ENCODE measurements at places on chromosomes 2 and 18. TPM values are rescaled to one million over a fixed set of nuclear protein-coding genes. Genes with fewer than 3 reads are reported as not detected.

GRCh38 chr2:215723631-215724011 is 287.8 kb upstream of the FN1 start:
- H3K4me1 ChIP-seq, result no peaks in the 10 kb centered on the region
- no peak overlapping the region for H3K4me3 ChIP-seq
- no peak overlapping the region for H3K27ac ChIP-seq
- no peaks in the 10 kb centered on the region for H3K36me3 ChIP-seq
- no peaks in the 10 kb centered on the region for H3K27me3 ChIP-seq

HOXD4 gene
- total RNA-seq, result 9.8 TPM

- no peak overlapping the region for H3K4me3 ChIP-seq
- H3K27me3 ChIP-seq, result no peaks in the 10 kb centered on the region
- no peaks in the 10 kb centered on the region for H3K36me3 ChIP-seq
- DNase-seq, result no peak
- H3K27ac ChIP-seq, result no peak overlapping the region
Observed at GRCh38 chr2:15348045-15348444, 213.1 kb downstream of the NBAS start.

PDE1A gene
- 23.2 TPM for total RNA-seq

DNA sequence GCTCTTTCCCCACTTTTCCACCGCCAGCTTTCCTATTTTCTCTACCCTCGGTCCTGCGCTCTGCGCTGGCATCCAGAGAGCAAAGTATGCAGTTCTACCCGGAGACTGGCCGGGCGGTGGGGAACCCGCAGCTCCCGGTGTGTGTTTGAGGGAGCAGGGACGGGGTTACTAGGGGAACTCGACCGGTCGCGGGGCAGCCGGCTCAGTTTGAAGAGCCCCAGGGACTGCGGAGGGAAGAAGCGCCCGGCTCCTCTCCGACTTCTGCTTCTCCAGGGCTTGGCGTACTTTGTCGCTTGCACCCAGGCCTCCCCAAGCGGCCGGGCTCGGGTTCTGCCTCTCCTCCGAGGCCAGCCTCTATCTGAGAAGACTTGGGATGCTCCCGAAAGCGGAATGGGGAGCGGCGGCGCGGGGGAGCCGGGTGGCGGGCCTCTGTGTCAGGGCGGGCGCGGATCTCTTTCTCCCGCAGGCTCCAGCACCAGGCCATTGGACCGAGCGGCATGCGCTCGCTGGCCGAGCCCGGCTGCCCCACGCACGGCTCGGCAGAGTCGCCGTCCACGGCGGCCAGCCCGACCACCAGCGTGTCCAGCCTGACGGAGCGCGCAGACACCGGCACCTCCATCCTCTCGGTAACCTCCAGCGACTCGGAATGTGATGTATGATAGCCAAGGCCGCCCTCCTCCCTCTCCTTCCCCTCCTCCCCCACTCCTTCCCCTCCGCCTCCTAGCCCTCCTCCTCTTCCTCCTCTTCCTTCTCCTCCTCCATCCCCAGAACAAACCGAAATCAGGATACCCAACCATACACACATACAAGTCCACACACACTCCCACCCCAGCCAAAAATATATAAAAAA is 2.8 kb downstream of the SIX3 start:
- H3K27ac ChIP-seq, result no peak overlapping the region
- H3K4me3 ChIP-seq, result no peak overlapping the region
- H3K4me1 ChIP-seq, result no peaks in the 10 kb centered on the region
- no peaks in the 10 kb centered on the region for H3K36me3 ChIP-seq

- no peak overlapping the region for H3K27ac ChIP-seq
- H3K4me3 ChIP-seq, result no peak overlapping the region
- H3K4me1 ChIP-seq, result no peaks in the 10 kb centered on the region
Observed at GRCh38 chr18:25136416-25137196, 215.4 kb downstream of the ZNF521 start.

DNA sequence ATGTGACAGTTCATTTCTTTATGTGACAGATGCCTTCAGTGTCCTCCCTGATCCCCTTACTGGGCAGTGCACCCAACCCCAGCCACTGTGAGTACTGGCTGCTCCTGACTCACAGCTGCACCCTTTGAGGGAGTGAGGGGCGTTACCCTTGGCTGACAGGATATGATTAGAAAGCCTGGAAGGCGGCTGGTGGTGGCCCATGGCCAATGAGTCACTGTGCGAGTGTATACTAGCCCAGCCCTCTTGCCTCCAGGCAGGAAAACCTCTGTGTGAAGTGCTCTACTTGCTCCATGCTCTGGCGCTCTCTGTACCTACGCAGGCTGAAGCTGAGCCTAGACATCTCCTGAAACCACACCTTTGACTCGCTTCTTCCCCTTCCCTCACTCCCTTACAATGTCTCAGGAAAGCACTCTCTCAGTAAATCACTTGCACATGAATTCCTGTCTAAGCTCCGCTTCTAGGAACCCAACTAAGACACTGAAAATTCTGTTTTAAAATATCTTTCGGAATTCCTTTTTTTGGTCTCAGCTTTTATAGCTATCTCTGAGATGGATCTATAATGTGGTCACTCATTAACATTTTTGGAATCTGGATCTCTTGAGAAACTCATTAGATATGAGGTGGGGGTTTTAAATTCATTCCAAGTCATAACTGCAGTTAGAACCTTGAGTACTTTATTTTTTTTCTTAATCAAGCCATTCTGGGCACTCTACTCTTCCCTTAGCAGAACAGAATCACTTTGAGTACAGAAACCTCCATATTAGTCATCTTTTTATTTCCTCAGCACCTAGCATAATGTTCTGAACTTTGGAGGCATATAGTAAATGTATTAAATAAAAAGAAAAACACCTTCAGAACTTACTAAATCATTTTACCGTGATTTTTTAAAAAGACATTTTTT is 25.3 kb upstream of the STAM2 start:
- H3K36me3 ChIP-seq, result no peaks in the 10 kb centered on the region
- H3K4me1 ChIP-seq, result no peaks in the 10 kb centered on the region
- DNase-seq, result peak; percentile 95
- H3K27ac ChIP-seq, result no peak overlapping the region
- H3K27me3 ChIP-seq, result no peaks in the 10 kb centered on the region
- H3K4me3 ChIP-seq, result no peak overlapping the region

RNF144A gene
- 6.7 TPM for total RNA-seq

- no peak for DNase-seq
- H3K27me3 ChIP-seq, result no peaks in the 10 kb centered on the region
- no peaks in the 10 kb centered on the region for H3K4me1 ChIP-seq
- no peak overlapping the region for H3K4me3 ChIP-seq
- H3K36me3 ChIP-seq, result no peaks in the 10 kb centered on the region
Observed at GRCh38 chr2:84052043-84052442, 407.0 kb downstream of the SUCLG1 start.

DNA sequence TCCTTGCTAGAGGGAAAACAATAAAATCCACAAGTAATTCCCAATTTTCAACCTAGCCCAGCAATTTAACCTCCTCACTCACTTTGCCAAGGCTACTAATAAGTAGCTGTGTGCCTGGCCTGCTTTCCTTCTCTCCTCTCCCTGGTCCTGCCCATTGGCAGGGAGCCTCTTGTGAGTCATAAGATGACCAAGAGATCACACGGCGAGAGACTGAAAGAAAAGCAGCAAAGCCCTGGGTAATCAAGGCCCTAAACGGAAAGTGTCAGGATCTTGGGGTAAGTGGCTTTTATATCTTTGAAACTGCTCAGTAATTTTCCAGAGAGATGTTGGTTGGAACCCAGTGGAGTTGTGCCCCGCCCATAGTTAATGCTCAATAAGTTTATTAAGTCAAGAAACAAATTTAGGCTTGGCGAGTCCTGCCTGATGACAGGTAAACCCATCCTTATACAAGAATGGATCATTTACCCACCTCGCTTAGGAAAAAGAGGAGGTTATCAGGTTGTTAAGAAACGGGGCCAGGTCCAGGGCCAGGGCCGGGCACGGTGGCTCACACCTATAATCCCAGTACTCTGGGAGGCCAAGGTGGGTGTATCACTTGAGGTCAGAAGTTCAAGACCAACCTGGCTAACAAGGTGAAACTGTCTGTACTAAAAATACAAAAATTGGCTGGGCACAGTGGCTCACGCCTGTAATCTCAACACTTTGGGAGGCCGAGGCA is 10.0 kb upstream of the ADAM17 start:
- H3K4me3 ChIP-seq, result no peak overlapping the region
- peak; percentile 89 for DNase-seq
- H3K27ac ChIP-seq, result peak overlapping the region; percentile 53
- H3K36me3 ChIP-seq, result no peaks in the 10 kb centered on the region
